ENCODE measurements at places on chromosomes 5 and 9.

- DNase-seq = no peak
Observed at GRCh38 chr9:121786543-121786948, 135.1 kb downstream of the DAB2IP start.

GRCh38 chr5:112779531-112779930 is 41.8 kb downstream of the APC start:
- no peak for DNase-seq

GRCh38 chr9:93699650-93700049 is 123.3 kb downstream of the PHF2 start:
- no peak for DNase-seq

DNA sequence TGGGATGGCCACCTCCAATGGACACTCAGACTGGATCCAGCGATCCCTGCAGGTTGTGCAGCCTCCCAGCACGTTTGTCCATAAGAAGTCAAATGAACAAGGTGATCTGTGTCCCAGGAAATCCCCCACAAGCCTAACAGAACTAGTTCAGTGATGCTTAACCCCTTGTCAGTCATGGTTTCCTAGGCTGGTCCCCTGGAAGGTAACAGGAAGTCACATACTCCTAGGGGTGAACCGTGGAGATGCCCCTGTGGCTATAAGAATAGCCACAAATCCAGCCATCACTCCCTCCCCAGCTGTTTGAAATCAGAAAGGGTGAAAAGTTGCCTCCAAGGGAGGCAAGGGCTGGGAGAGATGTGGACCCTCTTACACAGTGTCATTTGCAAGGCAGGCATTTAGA is 22.5 kb downstream of the PAX5 start:
- no peak for DNase-seq

DNA sequence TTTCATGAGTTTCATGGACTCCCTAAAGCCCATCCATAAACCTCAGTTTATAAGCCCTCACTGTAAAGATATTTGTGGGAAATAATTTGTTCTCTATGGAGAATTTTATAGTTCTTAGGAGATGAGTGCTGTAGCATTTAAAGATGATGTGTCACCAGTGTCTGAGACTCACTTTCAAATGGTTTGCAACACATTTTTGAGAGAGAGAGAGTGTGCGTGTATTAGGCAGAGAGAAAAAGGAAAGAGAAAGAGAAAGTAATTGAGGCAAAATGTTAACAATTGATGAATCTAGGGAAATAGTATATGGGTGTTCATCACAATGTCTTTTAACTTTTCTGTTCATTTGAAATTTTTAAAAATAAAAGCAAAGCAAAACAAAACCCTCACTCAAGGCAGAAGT is 479.0 kb downstream of the ZSWIM6 start:
- DNase-seq = no peak

DNA sequence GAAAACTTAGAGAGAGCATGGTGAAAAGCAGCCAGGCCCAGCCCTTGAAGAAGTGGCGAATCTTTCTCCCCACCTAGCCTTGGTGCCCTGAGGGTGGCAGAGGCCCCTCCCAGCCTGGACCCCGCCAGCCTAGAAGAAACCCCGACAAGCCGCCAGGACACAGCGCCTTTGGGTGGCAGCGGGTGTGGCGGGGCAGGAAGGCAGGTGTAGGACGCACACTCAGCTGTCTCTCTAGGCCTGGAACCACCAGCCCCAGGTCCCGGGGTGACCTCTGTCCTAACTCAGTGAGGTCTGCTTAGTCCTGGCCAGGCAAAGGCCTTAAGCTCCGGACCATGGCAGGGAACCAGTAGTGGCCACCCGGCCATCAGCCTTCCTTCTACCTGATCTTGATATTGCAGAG is 178.3 kb downstream of the BARX1 start:
- DNase-seq = no peak

DNA sequence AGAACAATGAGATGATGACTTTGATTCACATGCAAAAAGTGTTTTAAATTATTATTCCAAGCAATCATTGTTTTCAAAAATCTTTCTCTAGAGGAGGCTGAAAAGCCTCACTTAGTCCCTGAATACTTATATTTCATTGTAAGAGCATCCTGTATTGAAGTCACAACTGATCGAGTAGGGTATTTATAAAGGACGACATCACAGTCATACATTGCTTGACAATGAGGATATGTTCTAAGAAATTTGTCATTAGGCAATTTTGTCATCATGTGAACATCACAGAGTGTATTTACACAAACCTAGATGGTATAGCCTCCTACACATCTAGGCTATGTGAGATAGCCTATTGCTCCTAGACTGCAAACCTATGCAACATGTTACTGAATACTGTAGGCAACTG is 510.4 kb upstream of the RGMB start:
- DNase-seq = no peak

GRCh38 chr9:92808726-92809451 is 44.3 kb upstream of the BICD2 start:
- peak; percentile 93 for DNase-seq

GRCh38 chr9:116060631-116061030 is 93.0 kb upstream of the PAPPA start:
- no peak for DNase-seq

GRCh38 chr9:6079386-6079785 is 64.0 kb upstream of the RANBP6 start:
- DNase-seq = no peak

DNA sequence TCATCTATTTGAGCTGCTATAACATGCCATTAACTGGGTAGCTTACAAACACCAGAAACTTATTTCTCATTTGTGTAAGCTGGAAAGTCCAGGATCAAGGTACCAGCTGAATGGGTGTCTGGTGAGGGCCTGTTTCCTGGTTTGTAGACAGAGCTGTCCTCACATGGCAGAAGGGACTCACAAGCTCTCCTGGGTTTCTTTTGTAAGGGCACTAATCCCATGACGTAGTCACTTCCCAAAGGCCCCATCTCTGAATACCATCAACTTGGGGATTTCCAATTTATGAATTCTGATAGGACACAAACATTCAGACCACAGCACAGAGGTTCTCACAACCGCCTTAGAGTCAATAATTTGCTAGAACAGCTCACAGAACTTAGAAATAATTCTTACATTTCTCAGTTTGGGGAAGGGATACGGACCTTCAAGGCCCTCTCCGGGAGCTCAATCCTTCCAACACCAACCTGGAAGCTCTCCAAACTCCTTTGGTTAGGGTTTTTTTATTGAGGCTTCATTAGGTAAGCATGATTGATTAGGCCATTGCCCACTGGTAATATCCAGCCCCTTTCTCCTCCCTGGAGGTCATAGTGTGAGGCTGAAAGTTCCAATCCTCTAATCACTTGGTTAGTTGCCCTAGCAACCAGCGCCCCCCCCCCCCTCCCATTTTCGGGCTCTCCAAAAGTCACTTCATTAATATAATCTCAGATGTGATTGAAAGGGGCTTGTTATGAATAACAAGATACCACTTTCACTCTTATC is 7.6 kb upstream of the DNAJA1 start:
- no peak for DNase-seq

DNA sequence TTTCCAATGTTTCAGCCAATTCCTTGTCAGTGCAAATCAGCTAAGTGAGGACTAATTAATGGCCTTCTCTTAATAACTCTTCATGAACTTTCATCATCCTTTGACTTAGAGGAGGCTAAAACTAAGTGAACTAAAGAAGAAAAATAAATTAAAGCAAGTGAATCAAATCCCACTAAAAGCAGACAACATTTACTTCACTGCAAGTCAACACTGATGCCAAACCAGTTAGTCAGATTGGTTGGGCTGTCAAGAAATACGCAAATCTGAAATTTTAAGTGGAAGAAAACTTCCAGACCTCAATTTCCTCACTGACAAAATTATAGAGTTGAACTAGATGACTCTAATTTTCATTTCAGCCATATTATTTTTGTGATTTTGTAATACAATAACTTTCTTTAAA is 137.2 kb upstream of the PRLR start:
- no peak for DNase-seq

- DNase-seq = no peak
Observed at GRCh38 chr5:73363911-73364730, 84.5 kb downstream of the FOXD1 start.

DNA sequence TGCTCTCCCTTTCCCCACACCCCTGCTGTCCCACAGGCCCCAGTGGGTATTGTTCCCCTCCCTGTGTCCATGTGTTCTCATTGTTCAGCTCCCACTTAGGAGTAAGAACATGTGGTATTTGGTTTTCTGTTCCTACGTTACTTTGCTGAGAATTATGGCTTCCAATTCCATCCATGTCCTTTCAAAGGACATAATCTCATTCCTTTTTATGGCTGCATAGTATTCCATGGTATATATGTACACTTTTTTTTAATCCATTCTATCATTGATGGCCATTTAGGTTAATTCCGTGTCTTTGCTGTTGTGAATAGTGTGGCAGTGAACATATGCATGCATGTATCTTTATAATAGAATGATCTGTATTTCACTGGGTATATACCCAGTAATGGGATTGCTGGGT is 25.6 kb downstream of the FER start:
- no peak for DNase-seq

- no peak for DNase-seq
Observed at GRCh38 chr5:144915452-144915851, 744.8 kb downstream of the KCTD16 start.

DNA sequence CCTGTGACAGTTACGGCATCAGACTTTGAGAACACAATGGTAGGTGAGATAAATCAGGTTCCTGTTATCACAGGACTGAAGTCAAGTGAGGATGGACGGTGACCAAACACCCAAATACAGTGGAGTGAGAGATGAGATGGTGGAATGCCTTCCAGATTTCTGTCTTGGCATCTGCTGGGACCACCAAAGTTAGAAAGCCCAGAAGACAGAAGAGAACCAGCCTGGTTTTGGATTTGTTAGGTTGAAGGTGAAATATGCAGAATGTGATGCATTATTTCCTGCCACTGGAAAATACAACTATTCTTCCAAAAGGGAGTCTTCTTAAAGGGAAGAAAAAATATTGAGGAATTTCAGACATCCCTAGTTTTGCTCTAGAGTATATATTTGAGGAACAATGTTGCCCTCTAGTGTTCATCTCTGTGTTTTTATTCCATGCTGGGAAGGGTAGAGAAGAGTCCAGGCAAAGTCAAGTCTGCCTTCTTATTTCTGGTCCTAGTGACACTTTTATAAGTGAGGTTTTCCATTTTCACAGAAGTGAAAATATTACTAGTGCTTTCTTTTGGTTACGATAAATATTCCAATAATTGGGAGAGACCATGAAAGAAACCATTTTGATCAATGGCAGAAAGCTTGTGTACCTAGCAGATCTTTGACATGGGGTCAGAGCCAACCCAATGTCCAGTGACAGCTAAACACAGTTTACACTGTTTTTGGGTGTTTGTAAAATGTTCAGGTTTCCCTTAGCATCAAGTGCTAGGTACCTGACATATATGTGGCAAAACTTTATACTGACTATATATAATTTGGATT is 142.3 kb upstream of the ANKH start:
- peak; percentile 80 for DNase-seq

- DNase-seq = no peak
Observed at GRCh38 chr5:10442576-10442975, 897 bp downstream of the ROPN1L start.

DNA sequence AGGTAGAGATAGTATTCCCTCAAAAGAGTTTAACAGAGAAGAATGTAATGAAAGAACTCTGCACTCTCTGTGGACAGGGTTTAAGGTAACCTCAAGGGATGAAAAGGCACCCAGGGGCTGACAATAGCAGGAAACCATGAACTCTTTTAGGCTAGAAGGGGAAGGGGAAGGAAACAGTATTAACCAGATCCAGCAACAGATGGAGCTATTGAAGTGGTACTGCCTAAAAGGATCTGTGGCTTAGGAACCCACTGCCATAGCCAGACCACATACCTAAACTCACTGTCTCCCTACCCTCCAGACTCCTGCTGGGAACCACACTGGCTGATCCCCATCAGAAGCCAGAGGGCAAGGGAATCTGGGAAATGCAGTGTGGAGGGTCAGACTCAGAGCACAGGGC is 35.5 kb downstream of the PLGRKT start:
- no peak for DNase-seq
